ENCODE measurements at places on chromosomes 7 and 10.

- no peak for DNase-seq
Observed at GRCh38 chr7:34406848-34407530, 251.0 kb upstream of the NPSR1 start.

DNA sequence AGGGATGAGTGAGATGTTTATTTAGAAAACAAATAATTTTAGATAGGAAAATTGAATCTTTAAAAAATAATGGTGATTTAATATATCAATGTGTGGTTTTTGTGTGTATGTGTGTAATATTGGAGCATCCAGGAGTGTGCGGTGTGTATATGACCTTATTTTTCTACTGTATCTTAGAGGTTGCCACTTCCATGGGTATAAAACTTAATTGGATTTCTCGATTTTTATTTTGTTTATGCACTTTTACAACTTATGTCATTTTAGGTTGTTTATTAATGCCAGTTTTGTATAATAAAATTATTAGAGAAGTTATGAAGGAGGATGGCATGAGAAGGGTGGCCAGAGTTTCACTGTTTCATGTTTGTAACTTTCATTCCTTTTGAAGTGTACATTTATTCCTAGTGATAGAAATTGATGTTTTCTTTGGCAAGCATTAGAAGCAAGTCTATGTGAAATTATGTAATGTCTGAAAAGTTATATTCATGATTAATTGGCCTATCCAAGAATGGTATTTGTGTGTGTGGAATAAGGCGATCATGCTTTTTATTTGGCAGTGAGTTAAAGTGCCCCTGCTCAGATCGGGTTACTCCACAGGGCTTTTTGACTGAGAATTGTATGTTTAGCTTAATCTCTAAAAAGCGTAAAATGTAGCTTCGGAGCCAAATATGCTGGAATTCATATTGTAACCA is 110.3 kb downstream of the KAT6B start:
- DNase-seq = no peak

DNA sequence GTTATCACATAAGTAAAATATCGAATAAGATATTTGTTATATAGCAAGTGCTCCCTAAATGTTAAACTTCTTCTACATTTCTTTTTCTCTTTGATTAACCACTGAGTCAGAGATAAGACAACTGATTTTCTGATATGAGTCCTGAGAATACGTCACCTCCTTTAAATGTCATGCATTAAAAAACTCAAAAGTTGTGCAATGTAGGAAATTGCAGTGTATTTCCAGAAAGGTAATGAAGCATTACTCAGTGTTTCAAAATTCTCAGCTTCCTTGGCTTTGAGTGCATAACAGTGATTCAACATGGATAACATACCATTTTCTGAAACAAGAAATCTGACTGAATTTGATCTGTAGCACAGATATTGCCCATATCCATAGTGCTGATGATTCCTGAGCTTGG is 155.8 kb downstream of the BMPER start:
- DNase-seq = no peak

- no peak for DNase-seq
Observed at GRCh38 chr10:78182841-78183240, 149.2 kb downstream of the RPS24 start.

DNA sequence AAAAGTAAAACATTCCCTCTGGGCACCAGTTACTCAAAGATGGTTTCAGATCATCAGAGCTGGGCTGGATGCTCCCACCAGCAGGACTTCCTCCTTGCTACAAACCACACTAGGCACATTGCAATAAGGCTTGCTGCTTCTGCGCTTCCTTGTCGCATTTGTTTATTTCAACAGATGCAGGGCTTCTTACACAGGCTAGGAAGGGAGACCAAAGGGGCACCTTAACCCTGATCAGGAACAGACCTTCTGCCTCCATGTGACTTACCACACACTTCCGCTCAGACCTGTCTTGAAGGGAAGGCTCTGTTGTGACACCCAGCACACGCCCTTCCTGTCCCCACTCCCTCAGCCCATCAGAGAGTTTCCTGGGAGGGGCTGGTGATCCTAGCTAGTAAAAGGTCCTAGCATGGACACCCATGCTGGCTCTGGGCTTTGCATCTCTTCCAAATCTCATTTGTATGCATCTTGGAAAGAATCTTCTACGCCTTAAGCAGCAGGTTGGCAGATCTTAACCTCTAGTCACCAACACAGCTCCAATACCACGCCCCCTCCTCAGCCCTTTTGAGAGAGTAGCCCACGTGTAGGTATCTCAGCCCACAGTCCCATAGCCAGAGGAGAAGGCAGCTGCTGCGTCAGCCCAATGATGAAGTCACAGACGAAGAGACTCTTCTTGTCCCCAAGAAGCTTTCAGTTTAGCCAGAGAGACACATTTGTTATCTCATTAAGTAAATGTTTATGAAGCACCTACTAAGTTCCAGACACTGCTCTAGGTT is 47.1 kb upstream of the SVIL start:
- DNase-seq = no peak

DNA sequence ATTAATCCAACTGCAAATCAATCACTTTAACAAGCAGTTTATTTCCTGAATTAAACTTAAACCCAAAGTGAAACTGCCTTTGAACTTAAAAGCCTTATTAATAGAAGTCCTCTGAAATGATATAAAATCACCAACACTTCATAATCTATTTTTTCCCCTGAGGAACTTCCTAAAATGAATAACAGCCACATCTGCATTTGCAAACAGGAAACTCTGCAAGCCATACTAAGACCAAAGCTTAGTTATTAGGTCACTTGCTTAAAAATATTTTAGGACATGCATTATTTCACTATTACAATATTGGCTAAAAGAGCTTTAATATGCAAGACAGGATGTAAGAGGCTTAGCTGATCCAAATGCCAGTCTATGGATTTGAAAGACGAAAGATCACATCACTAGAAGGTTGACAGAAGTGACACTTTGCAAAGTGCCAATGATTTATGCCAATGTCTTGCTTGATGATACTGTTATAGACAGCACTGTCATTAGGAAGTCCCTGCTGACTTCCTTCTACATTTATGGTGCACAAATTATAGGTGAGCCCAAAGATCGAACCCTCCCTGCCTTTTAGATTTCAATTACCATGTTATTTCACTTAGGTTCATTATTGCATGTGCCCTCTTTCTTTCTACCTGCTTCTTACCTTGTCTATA is 99.9 kb upstream of the SKAP2 start:
- DNase-seq = no peak
